ENCODE measurements at places on chromosomes 3 and 15.

GRCh38 chr15:76253691-76254473, 57.4 kb downstream of the ETFA start:
- DNase-seq: no peak

- no peak for DNase-seq
These were observed 120.6 kb downstream of the PPM1L start for GRCh38 chr3:160876643-160877042.

- DNase-seq: no peak
These were observed 104.2 kb downstream of the FBXL22 start for GRCh38 chr15:63701365-63701764.

DNA sequence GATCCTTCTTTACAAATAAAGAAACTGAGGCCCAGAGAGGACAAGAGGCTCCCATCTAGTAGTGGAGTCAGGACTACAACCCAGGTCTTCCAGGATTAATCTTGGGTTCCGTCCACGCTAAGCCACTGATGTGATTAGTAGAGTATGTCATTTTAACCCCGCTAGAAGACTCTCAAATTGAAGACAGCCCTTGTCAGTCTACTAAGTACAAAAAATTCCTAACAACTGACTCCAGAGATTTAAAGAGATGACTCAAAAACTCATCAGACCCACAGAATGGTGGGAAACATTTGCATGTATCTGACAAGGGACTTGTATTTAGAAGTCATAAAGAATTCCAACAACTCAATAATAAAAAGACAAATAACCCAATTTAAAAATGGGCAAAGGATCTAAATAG, 145.3 kb downstream of the CNTN3 start:
- no peak for DNase-seq

GRCh38 chr3:129937717-129938116, 36.8 kb upstream of the TRH start:
- no peak for DNase-seq

GRCh38 chr3:127119693-127120464, 73.1 kb upstream of the PRR23E start:
- DNase-seq: no peak

- DNase-seq: no peak
These were observed 49.7 kb downstream of the GNB4 start for GRCh38 chr3:179401561-179401960.

- DNase-seq: no peak
These were observed 594.7 kb downstream of the DIPK2A start for GRCh38 chr3:144566320-144566719.

GRCh38 chr3:148906667-148907066, 41.6 kb downstream of the CPA3 start:
- no peak for DNase-seq

GRCh38 chr15:29102911-29103823, 166.5 kb downstream of the NSMCE3 start:
- no peak for DNase-seq

- DNase-seq: no peak
These were observed 75.6 kb downstream of the MCTP2 start for GRCh38 chr15:94306700-94307650.

GRCh38 chr3:114872588-114872987, 274.5 kb downstream of the ZBTB20 start:
- no peak for DNase-seq

DNA sequence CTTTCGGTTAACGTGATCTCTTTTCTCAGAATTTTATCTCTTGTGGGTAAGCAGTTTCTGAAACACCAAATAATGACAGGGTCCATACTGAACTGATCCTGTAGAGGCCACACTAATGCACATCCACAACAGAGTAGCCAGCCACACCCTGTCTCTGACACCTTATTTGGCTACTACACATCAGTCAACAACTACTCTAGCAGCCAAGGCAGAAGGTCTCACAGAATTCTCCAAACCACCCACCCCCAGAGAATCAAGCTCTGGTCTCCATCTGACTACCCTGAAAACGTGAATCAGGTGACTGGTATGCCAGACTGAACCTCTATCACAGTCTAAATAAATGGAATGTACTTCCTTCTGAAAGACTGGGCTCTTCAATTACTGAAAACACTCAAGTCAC, 38.0 kb downstream of the EDC3 start:
- DNase-seq: no peak

DNA sequence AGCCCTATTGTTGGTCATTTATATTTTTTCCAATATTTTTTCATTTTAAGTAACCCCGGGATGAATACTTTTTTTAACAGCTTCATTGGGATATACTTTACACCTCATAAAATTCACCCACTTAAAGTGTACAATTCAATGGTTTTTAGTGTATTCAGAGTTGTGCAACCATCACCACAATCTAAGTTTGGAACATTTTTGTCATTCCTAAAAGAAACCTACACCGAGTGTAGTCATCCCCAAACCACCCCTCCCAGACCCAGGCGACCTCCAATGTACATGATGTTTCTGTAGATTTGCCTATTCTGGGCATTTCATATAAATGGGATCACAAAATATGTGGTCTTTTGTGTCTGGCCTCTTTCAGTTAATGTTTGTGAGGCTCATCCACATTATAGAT, 118.3 kb upstream of the FRMD4B start:
- no peak for DNase-seq

GRCh38 chr3:189460511-189460910, 170.7 kb upstream of the TP63 start:
- no peak for DNase-seq

DNA sequence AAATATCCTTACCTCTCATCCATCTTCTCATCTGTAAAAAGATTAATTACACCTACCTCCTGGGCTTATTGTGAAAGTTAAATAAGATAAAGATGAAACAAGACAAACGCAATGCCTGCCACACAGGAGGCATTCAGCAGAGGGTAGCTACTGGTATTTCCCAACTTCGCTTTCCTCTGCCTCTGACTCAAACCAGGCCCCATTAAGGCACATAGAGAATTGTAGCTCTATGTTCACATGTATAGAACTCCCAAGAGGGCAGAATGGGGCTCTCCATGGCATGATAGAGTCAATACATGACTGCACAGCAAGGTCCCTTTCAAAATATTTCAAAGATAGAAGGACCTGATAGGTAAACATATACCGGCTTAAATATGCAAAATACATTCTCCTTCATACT, 1.4 kb downstream of the LYSMD2 start:
- no peak for DNase-seq

GRCh38 chr15:47846128-47846868, 129.0 kb downstream of the SEMA6D start:
- no peak for DNase-seq

DNA sequence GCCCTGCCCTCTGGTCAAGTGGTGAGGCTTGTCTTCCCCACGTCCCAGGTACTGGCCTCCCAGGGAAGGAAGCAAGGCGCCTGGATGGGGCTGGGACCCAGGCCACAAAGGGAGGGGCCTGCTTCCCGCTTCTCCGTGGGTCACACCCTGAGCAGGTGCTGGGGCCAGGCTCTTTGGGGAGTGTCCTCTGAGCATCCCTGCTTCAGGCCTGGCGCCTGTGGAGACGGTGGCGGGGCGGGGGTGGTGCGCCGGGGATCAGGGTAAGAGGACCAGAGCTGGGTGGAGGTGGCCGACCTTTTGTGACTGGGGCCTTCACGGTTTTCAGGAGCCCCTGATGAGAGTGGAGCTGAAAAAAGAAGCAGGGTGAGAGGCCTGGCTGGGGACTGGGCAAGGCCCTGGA, 3.6 kb downstream of the PLA2G4B start:
- no peak for DNase-seq

DNA sequence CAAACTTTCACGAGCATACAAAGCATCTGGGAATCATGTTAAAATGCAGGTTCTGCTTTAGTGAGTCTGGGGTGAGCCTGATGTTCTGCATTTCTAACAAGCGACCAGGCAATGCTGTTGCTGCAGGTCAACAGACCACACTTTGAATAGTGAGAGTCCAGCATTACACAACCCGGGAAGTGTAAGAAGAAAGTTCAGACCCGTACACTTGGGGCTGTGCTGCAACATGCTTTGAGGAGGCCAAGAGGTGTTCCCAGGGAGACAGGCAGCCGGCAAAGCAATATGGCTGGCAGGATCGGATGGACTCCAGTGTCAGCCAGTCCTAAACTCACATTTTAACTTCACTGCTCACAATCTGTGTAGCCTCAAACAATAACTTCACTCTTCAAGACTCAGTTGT, 134.2 kb downstream of the LIPC start:
- no peak for DNase-seq

GRCh38 chr3:144165482-144165881, 193.9 kb downstream of the DIPK2A start:
- DNase-seq: no peak

- DNase-seq: no peak
These were observed 261.3 kb upstream of the TLE3 start for GRCh38 chr15:70358871-70359647.

DNA sequence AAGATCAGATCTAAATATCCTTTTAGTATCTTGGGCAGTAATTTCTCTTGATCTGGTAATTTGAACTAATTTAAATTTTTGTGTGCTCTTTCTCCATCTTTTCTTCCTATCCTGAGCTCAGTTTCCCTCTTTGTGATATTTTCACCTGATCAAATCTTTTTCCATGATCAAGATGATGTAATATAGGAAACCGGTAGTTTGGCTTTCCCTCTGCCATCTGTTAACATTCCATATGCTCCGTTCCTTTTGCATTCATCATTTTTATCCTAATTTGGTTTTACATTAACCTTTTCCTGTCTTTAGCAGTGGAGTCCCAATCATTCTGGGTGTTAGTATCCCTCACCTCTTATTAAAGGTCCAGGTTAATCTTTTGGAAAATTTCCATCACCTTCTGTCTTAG, 5.9 kb upstream of the ABHD6 start:
- DNase-seq: no peak

GRCh38 chr3:190261015-190261414, 61.2 kb downstream of the CLDN1 start:
- DNase-seq: no peak

DNA sequence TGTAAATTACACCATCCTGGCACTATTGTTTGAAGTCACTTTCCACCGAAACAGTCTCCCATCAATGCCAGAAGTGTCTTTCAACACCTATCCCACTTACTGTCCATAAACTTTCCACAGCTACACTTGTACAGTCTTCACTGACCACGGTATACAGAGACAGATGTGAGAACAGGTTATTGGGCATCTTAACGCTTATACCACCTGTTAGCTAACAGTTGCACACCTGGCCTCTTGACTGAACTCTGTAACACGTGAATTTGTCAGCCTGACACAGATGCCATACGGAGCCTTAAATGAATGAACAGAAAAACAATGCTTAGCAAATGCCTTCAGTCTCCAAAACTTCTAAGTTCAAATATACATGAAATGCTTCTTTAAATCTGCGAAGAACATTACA, 440.5 kb downstream of the SHQ1 start:
- DNase-seq: no peak

DNA sequence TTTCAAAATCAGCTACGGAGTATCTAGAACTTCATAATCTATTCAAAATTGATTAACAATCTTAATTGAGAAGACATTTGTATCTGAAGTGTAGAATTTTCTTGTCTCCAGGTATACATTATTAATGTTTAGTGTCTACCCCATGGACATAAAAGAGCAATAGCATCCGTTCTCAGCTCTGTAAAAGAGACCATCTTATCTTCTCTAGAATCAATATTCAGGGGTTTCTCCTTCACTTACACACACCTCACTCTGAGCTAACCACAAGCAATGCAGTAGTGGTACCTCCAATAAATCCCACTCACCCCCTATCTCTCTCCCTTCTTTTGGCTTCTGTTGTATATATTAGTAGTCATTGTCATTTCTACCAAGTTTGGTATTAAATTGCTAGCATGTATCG, 16.2 kb downstream of the MBNL1 start:
- DNase-seq: no peak

DNA sequence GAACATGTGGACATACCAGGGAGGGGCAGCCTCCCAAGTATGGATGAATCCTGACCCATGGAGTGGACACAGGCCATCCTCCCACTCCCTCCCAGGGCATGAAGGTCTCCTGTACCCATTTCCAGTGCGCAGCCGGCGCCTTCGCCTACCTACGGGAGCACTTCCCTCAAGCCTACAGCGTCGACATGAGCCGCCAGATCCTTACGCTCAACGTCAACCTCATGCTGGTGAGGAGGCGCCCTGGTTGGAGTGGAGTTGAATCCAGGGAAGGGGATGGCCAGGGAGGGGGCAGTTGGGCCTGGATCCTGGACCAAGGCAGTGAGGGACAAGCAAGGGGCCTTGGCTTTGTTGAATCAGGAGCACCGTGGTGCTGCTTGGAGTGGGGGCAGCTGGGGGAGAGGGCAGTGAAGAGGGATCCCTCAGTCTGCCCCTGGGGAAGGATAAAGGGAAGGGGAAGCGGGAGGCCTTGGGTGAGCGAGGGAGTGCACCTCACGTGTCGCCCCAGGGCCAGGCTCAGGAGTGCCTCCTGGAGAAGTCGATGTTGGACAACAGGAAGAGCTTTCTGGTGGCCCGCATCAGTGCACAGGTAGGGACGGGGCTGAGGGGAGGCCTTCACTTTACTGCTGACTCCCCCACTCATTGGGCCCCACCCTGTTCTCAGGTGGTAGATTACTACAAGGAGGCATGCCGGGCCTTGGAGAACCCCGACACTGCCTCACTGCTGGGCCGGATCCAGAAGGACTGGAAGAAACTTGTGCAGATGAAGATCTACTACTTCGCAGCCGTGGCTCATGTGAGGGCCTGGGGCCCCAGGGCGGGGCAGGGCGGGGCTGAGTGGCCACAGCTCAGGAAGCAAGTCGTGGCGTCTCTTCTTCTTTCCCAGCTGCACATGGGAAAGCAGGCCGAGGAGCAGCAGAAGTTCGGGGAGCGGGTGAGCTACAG, 25.3 kb downstream of the PTPN23 start:
- no peak for DNase-seq

DNA sequence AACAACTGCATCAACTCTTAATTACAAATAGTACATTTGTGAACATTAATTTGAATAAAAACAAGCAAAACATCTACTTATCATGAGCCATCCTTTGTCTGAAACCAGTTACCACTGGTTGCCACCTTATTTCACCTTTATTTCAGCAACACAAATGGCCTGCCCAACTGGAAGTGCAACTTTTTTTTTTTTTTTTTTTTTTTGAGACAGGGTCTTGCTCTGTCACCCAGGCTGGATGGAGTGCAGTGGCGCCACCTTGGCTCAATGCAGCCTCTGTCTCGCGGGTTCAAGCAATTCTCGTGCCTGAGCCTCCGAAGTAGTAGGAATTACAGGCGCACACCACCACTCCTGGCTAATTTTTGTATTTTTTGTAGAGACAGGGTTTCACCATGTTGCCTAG, 13.1 kb downstream of the WDR82 start:
- no peak for DNase-seq

GRCh38 chr15:80155001-80155377, 2.2 kb downstream of the FAH start:
- DNase-seq: no peak

DNA sequence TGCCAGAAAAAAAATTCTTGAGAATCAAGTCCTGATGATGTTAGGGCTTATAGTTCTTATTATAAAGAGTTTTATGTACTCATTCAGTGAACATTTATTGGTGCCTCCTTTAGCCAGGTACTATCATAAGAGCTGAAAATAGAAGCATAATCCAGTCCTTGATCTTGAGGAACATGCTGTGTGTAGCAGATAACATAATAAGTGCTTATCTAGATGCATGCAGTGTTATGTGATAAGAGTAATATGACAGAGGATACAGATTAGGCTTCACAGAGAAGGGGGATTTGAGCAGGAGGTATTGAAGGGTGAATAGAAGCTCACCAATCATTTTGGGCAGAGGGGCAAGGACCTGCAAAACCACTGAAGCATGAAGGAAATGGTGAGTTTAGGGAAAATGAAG, 1.1 kb downstream of the CCR2 start:
- no peak for DNase-seq

Data from transverse colon (tissue), 4 donors.